ENCODE measurements at places on chromosomes 6 and 20.

- no peak for DNase-seq
Observed at GRCh38 chr6:14259594-14260152, 142.1 kb downstream of the CD83 start.

DNA sequence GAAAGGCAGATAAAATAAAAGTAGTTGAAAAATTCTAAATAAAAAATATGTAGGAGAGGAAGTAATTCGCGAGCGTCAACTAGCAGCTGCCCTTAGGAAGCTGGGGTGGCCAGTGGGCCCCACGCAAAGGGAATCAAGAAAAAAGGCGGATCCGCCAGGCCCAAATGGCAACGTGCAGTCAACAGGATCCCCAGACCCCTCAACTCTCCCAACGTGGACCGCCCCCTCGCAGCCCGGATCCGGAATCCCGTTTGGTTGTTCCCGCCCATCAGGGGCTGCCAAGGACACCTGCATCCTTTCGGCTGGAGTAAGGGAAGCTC, 296 bp downstream of the DZANK1 start:
- no peak for DNase-seq

DNA sequence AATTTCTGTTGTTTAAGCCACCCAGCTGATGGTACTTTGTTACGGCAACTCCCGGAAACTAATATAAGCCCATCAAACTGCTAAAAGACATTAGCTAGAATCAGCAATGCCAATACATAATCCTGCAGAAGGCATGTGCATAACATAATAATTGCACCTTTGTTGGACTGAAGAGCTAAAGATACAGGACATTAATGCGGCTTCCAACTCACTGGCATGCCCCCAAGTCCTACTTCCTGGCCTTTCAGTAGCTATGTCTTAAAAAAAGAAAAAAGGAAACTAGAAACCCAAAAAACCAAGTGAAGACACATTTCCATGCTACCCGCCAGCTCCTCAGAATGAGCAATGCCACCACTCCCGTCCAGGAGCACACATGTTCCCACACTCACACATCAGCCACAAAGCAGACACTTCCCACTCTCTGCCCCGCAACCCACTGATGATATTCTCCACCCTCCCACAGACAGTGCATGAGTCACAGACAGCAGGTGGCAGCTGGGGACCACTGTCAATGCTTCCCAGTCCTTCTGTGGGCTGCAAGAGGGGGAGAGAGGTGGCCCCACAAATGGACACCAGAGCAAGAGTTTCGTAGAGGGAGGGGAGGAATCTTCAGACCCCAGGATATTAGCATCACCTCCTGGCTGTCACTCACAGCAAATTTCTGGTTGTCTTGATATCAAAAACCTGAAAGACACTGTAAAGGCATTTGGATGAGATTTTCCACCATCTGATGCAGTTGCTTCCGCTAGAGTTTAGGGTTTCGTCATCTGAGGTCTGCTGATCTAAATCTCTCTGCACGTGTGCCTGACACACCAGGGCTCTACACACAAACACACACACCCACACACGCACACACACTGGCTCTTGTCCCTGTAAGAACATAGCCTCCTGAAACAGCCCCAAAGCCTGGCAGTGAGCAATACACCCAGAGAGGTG, 32.8 kb downstream of the GFOD1 start:
- peak; percentile 81 for DNase-seq

DNA sequence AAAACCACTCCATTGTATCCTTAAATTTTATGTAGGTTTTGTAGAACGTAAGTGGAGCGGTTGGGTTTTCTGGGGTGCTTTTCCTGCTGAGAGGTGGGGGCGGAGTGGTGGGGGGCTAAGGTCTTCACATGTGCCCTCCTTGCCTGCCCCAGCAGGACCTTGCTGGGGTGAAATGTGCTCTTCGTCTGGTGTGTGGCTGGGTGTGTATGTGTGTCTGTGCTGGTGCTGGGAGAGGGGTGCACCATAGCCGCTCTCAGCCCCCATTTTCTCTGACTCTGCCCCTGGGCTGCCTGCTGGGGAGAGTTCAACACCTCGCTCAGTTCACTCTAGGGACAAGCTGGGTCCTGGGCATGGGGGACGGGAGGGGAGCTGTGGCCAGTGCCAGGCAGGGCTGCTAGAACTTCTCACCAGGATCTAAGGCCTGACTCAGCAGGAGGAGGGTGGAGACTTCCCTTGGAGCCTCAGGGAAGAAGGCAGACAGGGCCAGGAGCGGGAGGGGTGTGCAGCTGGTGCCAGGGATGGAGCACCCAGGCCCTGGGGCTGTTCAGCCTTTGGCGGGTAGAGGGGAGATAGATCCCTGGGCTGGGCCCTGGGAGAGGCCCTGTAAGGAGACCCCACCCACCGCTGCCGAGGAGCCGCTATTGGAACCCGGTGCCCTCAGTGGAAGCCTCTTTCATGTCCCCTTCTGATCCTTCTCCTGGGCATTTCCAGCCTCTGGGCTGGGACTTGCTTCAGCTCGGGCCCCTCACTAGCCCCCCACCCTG, 4.8 kb downstream of the SOX18 start:
- DNase-seq, result no peak

DNA sequence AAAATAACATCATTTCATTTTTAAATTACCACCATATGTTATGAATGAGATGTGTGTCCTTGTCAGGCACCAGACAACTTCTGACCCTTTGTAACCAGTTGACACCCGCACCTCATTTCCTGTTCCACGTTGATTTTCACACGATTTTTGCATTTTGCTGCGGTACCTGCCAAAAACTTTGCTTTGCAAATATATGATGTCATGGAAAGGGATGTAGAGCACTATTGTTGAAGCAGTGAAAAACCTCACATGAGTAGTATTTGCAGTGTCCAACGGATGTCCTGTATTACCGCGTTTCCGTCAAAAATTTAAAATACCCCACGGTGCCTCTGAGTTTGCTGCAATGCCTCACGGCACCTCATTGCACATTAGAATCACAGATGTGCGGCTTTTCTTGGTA, 115.6 kb downstream of the MTHFD1L start:
- DNase-seq, result no peak

DNA sequence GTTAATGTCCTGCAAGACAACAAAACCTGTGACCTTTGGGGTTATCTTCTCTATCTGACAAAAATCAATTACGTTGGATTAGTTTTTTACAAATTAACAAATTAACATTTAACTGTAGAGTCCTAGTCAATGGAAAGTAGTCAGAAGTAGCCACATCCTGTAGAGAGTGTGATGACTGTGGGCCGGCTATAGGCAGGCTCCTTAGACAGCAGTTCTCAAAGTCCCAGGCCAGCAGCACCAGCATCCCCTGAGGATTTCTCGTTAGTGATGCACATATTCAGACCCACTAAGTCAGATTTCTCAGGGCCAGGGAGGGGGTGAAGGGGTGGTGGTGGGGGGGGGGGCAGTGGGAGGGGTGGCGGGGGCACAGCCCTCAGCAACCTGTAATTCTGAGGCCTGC, 37.2 kb downstream of the ZNF341 start:
- DNase-seq, result no peak

- DNase-seq, result no peak
Observed at GRCh38 chr20:48828734-48829460, 1.1 kb upstream of the PREX1 start.

- DNase-seq, result no peak
Observed at GRCh38 chr6:148720897-148721296, 25.9 kb upstream of the UST start.

GRCh38 chr20:49395183-49395582, 87.3 kb downstream of the KCNB1 start:
- DNase-seq, result no peak

DNA sequence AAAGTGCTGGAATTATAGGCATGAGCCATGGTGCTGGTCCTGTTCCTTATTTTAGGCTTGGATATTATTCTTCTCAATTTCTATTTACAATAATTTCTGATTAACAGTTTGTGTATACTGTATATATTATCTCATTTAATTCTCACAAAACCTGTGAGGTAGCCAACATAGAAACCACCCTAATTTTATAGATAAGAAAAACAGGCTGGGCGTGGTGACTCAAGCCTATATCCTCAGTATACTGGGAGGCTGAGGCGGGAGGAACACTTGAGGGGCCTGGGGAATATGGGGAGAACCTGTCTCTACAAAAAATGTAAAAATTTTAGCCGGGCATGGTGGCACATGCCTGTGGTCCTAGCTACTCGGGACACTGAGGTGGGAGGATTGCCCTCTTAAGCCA, 3.8 kb upstream of the AFG1L start:
- no peak for DNase-seq

GRCh38 chr6:150346346-150346745, 22.5 kb upstream of the IYD start:
- DNase-seq, result no peak

DNA sequence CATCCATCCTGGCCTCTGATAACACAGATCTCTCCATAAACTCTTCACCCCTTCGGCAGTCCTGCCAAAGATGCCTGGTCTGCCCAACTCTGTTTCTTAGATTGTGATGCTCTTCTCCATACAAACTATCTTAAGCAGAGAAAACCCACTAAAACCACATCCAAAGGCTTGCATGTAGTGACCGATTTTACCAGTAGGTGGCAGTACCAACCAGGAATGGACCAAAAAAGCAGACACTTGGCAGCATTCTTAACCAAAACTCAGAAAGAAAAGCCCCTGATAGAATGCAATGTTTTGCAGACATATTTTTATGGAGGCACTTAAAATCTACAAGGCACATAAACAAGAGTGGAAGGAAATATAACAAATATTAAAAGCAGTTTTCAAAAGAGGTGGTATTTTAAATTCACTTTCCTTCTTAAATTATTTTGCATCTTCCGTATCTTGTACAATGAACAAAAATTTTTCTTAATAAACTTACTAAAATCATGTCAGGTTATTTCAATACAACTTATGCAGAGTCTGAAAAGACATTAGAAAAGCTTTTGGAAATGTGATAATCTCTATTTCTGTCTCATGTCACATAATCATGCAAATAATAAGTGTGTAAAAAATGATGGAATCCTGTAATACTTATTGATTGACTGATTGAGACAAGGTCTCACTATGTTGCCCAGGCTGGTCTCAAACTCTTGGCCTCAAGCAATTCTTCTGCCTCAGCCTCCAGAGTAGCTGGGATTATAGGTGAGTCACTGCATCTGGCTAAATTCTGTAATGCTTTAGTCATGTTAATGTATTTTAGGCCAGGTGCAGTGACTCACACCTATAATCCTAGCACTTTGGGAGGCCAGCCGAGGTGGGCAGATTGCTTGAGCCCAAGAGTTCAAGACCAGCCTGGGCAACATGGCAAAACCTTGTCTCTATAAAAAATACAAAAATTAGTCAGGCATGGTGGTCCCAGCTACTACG, 29.4 kb downstream of the LRP11 start:
- peak; percentile 39 for DNase-seq

DNA sequence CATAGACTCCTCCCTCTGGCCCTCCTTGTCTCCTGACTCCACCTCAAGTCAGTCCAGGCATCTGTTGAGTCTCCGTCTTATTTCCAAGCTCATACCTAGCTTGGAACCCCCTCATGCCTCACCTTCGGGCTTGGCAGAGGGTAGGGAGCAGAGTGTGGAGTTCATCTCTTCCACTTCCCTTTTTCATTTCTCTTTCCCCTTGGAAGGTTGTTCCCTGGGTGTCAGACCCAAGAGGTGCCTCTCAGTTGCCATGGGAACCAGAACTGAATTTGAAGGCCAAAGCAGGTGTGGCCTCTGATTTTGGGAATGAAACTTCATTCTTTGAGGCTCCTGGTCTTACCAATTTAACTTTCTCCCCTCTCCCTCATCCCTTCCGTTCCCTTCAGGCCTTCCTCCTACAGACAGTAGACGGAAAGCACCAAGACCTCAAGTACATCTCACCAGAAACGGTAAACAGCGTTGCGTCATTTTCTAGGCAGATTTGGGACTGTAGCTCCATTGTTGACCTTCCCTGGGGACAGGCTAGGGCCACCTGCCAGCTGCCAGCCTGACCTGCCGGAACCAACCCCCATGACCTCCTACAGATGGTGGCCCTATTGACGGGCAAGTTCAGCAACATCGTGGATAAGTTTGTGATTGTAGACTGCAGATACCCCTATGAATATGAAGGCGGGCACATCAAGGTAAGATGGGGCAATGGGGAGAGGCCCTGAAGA, 6.6 kb downstream of the CDC25B start:
- DNase-seq, result no peak

DNA sequence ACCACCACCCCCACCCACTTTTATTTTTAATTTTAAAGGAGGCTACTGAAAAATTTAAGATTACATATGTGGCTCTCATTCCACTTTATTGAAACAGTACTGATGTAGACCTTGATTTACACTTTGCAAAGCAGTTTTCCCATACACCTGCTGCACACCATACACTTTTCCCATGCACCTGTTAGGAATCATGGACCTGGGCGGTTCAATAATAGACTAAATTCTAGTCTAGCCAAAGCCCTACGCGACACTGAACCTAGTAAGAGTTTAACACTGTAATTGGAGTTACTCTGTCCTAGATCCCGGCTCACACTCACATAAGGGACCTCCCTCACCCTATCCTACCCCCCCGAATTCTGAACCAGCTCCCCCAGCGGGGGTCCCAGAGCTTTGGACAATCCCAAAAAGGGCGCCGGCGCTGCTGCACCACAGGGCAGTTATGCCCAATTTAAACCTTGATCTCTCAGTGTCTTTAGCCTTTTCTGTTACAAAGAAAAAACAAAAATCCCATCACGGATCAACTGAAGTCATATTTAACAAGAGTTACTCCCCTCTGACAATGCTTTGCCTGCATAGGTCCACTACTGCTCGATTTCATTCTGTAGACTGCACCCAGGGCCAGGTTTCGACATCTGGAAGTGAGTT, 2.4 kb upstream of the GCLC start:
- no peak for DNase-seq

DNA sequence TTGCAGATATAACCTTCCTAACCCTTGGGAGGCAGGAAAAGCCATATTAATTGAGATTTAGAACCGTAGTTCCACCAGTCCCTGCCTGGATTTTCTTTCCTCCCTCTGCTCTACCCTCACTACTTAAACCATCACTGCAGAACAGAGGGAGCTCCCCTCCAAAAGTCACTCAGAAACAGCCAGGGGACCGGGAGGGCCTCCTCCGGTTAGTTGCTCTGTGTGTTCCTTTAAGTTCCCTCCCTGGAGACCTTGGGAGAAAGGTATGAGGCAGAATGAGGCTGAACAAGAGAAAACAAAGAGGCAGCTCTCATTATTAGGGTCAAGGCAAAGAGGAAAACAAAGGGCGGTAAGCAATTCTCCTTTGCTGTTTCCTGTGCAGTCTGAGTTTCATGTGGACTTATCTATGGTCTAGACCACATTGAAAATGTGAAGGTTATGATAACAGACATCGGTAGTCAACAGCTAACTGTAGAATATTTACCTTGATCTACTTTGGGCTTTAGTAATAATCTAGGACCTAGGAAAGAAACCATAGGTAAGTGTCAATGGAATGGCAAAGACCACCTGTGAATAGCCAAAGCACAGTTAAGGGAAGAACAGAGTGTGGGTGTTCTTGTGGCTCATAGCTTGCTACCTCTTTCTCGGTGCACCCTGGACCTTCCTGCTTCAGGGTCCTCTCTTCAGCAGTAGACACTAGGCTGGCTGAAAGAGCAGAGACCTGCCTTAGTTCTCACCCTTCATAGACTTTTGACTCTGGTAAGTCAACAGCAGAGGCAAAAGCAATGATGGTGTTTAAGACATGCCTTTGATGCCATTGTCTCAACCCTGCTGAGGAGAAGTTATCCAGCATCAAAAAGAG, 250.9 kb upstream of the CITED2 start:
- DNase-seq, result no peak

GRCh38 chr6:71268735-71269437, 19.7 kb upstream of the OGFRL1 start:
- DNase-seq, result no peak

GRCh38 chr20:6240059-6240458, 117.2 kb upstream of the FERMT1 start:
- no peak for DNase-seq

All from T-helper 1 cell (primary cell).